ENCODE measurements at places on chromosomes 6 and 20.
A peak's percentile ranks its signal among the peaks of the same experiment; 100 is the strongest.

GRCh38 chr6:106316375-106316766 is 9.2 kb downstream of the ATG5 start:
- DNase-seq = no peak

DNA sequence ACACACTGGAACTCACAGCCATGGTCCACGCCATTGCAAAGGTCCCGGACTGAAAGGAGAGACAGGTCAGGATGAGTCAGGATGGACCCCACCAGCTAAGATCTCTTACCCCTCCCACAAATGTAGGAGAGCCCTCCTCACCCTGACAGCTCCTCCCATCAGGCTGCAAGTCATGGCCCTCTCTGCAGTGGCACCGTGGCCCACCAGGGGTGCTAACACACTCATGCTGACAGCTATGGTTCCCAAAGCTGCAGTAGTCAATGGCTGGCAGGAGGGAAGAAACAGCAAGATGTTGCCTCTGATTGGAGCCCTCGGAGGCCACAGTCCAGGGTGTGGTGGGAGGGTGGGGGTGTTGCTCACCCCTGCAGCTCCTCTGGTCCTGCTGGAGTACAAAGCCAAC is 5.7 kb upstream of the RBPJL start:
- DNase-seq = no peak

DNA sequence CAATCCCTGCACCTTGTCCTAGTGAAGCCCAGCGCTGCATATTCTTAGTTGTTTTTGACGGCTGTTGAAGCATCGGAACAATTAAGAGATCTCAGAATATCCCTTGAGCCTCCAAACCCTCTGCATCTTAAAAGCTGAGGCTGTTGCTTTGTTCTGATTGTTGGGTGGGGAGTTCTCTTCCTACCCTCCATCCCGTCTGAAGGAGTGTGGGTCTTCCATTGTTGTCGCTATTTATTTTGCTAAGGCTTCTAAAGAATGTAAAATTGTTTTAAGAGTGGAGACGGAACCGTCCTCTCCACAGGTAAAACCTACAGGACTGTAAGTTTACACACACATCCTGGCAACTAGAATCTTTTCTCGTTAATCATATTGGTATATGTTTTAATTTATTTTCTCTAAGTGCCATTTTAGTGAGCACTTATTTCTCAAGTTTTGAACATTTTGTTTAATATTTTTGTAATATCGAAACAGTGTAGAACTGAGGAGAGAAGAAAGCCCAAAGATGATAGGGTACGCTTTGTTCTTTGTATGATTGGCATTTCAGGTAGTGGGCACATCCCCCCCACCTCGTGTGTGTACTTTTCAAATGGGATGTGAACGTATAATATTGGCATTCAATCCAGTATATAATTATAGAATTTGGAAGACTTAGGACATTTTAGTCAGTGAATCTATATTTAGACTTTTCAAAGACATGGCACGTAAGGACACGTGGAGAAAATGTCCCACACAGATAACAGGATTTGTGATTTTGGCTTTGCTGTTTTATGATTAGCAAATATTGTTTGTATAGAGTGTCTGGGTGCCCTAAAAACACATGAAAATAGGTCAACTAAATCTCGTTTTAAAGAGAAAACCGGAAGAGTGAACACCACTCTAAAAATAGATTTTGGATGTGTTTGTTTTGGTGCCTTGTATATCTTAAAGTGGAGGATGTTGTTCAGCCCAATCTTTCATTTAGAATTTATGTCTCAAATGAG is 1.3 kb downstream of the RNF146 start:
- DNase-seq = no peak

- no peak for DNase-seq
These were observed 4.8 kb upstream of the ATXN1 start for GRCh38 chr6:16766043-16766536.

DNA sequence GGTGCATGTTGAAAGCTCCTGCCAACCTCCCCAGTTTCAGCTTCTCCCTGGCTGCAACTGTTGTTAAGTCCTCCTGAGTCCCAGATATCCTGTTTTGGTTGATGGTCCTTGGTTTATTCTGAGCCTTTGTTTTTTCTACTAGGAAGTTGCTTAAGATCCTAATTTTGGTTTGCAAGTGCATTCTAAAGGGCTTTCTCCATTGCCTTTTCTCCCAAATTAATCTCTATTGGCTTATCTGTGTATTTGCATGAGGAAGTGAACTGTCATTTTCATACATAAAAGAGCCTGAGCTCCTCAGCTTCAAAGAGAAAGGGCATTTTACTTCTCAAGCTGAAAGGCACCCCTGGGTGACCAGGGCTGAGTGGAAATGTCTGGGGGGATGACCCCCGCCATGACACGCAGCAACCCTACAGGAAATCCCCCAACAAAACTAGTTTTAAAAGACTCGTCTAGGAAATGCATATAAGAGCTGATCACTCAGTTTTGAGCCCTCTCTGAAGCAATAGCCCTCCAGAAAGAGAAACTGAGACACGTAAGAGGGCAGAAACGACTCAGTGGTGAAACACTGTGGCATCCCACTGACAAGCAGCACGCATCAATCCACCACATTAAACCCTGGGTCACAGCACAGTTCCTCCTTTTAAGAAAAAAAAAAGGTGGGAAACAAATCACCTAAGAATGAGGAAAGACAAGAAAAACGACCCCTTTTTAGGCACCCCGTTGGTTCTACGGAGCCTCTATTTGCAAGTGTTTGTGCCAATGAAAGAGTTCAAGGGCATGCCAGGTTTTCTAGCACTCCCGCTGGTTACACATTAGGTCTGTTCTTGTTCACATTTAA is 140.9 kb downstream of the THBS2 start:
- no peak for DNase-seq

- no peak for DNase-seq
These were observed 35.2 kb upstream of the TXLNB start for GRCh38 chr6:139327038-139327437.

DNA sequence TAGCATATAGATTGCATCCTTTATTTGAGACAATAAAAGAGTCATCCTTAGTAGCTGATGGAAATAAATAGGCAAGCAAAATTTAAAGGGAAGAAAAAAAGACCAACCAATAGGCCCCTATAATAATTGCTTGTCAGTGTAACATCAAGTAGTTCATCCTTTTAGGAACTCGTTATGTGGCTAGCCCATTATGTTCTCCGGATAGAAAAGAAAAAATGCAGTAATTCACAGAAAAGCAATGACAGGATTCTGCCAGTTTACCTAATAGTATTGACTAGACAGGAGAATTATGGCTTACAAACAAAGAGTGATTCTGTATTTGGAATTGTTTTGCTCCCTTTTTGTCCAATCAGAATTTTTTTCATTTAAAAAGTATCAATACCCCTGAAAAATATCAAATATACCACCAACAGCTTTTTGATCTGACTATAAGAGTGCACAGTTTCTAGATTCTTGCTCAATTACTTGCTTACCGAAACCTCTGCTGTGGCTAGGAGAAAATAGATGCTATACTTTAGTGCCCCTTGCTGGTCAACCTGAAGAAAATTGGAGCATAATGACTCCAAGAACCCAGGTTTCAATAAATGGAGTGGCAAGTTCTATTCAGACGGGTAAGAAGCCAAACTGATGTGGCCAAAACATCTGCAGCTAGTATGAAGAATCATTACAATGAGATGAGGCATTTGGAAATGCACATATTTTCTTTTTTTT is 91.5 kb upstream of the SASH1 start:
- DNase-seq = peak; percentile 24

DNA sequence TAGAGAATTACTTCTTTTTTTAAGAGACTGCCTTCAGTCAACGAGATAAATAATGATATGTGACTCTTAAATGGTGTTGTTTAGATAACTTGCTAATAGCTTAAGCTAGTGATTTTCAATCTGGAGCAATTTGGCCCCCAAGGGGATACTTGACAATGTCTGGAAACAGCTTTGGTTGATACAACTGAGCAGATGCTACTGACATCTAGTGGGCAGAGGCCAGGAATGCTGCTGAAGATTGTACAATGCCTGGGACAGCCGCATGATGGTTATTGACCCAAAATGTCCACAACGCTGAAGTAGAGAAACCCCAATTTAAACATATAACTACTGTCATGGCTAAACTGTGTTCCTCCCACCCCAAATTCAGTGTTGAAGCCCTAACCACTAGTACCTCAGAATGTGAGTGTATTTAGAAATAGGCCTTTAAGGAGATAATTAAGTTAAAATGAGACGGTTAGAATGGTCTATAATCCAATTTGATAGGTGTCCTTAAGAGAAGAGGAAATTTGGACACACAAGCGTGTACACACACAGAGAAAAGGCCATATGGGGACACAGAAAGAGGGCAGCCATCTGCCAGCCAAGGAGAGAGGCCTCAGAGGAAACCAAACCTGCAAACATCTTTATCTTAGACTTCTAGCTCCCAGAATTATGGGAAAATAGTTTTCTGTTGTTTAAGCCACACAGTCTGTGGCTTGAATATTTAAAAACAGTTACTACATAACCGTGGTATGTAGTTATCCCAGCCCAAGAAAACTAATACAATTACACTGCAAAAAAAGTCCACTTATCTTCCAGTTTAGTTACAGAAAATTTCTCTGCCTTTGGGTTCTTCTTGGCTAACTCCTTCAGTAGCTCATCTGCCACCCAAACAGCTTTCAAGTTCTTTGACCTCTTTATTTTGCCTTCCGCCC is 22.2 kb downstream of the RWDD2A start:
- no peak for DNase-seq

- DNase-seq = no peak
These were observed 101.9 kb downstream of the VEGFA start for GRCh38 chr6:43871933-43872332.

DNA sequence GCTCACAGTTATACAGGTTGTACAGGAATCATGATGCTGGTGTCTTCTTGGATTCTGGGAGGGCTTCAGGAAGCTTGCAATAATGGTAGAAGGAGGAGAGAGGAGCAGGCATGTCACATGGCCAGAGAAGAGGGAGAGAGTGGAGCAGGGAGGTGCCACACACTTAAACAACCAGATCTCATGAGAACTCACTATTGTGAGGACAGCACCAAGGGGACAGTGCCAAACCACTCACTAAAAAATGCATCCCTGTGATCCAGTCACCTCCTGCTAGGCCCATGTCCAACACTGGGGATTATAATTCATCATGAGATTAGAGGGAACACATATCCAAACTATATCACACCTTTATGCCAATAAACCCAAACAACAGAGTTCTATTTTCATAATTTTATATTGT is 67.2 kb downstream of the TRDN start:
- DNase-seq = no peak

DNA sequence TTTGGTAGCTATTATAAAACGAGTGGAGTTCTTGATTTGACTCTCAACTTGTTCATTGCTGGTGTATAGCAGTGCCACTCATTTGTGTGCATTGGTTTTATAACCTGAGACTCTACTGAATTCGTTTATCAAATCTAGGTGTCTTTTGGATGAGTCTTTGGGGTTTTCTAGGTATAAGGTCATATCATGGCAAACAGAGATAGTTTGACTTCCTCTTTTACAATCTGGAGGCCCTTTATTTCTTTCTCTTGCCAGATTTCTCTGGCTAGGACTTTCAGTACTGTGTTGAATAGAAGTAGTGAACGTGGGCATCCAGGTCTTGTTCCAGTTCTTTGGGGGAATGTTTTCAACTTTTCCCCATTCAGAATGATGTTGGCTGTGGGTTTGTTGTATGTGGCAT is 38.8 kb downstream of the SUMO4 start:
- DNase-seq = no peak

- DNase-seq = peak; percentile 19
These were observed 34.0 kb upstream of the FOXO3 start for GRCh38 chr6:108526739-108527174.

- DNase-seq = no peak
These were observed 54.0 kb downstream of the STK4 start for GRCh38 chr20:45020236-45020886.

DNA sequence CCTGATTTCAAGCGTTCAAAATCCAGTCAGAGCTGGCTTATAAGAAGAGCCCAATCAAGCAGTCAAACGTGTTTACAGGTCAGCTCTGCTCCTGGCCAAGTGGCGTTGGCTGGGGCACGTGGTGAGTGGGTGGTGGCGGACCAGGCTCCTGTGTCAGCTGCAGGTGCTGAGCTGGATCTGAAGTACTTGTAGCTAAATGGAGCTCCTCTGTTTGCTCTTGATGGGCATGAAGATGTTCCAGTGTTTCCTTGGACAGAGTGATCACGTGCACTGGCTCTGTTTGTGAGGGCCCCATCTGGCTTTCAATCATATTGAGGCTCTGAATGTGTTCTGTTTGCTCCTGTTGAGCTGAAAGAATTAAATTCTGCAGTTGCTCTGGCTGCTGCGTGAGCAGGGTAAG is 10.2 kb upstream of the MICAL1 start:
- DNase-seq = no peak

- peak; percentile 8 for DNase-seq
These were observed 897 bp downstream of the CHD6 start for GRCh38 chr20:41617059-41617901.

- no peak for DNase-seq
These were observed 1.9 kb downstream of the SLC32A1 start for GRCh38 chr20:38725931-38726803.

- DNase-seq = no peak
These were observed 1.9 kb upstream of the NFKBIE start for GRCh38 chr6:44267252-44267651.

GRCh38 chr20:2768632-2769015 is 31.8 kb downstream of the CPXM1 start:
- DNase-seq = no peak

DNA sequence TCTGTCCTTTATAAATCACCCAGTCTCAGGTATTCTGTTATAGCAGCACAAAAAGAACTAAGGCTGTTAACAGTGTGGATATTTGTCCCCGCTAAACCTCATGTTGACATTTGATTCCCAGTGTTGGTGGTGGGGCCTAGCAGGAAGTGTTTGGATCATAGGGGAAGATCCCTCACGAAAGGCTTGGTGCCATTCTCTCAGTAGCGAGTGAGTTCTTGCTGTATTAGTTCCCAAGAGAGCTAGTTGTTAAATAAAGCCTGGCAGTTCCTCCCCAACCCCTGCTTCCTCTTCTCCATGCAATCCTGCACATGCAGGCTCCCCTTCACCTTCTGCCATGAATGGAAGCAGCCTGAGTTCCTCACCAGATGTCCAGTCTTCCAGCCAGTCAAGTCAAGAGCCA is 29.8 kb upstream of the ERVFRD-1 start:
- DNase-seq = no peak

- no peak for DNase-seq
These were observed 22.6 kb upstream of the RIN2 start for GRCh38 chr20:19735446-19735845.

DNA sequence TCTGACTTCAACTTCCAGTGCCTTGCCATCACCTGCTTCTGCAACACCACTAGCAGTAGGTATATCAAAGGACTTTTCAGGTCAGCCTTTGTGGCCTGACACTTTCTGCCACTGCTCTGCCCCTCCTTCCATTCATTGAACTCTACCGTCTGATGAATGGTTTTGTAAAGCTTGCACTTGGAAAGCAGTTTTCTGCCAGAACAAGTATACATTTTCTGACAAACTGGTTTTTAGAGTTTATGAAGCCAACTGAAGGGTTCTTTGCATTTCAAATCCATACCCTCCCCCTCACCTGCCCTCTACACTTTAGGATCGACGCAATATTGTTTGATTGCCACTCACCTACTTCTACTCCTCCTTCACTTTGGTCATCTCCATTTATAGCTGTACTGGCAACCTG is 603.1 kb downstream of the HACE1 start:
- DNase-seq = no peak

- no peak for DNase-seq
These were observed 968 bp upstream of the MMP24 start for GRCh38 chr20:35225319-35226125.

Measured in left renal pelvis (tissue), 4 donors.